Vagina (tissue), 2 donors: ENCODE measurements at places on chromosomes 4 and X.

GRCh38 chrX:16544969-16545368 is 105.0 kb upstream of the S100G start:
- no peak for DNase-seq

- no peak for DNase-seq
Measured at GRCh38 chr4:186886759-186887158, 163.1 kb upstream of the FAT1 start.

DNA sequence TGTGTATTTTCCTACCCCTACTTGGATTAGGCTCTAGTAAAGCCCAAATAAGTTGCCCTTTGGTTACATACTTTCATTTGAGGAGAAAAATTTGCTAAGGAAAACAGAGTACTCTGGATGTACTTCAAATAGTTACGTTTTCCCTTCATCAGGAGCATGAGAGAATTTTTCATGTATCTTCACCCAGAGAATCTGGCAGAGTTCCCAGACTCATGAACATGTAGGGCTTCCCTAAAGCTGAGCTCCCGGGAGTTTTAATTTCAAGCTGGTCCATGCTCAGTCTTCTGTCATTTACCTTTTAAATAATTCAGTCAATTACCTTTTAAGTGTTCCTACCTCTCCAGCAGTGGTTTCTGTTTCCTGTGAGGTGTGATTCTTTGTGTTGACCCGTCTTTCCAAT is 367.5 kb upstream of the GRID2 start:
- DNase-seq, result no peak

GRCh38 chrX:57270980-57271379 is 15.5 kb upstream of the FAAH2 start:
- no peak for DNase-seq

- no peak for DNase-seq
Measured at GRCh38 chrX:3451571-3451970, 105.1 kb upstream of the MXRA5 start.

DNA sequence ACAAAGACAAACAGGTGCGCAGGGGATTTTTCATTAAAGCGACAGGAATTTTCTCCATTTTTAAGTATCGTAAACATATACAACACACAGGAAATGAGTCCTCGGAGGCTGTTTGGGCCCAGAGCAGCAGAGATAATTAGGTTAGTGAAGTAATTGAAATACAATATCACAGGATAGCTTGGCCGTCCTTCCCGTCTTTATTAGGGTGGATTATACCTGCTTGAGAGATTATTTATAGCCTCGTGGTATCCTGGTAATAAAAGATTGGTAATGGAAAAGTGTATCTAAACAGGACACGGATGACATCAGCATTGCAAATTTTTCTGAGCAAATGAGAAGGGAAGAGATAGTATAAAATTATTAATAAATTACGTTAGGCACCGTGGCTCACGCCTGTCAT is 68.2 kb downstream of the CRLF2 start:
- DNase-seq, result no peak

- DNase-seq, result no peak
Measured at GRCh38 chrX:121216641-121217374, 169.4 kb downstream of the GLUD2 start.

DNA sequence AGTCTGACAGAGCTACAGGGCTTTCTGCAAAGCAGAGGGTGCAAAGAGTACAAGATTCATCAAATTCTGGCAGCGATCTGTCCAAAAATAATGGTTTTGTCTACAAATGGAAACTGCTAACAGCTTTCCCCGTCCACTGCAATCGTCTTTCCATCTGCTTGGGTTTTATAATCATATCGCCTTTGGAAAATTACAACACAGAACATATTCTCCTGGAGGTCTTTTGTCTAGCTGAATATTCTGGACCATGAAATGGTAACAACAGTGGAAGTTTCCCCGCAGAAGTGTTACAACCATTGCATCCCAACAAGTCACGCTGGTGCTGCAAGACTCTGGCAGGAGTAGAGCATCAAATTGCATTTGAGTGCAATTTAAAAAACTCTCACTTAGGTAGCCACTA is 101.2 kb upstream of the BOD1L1 start:
- no peak for DNase-seq

- no peak for DNase-seq
Measured at GRCh38 chr4:109820563-109820962, 5.0 kb downstream of the GAR1 start.

GRCh38 chr4:114606245-114606644 is 7.6 kb downstream of the UGT8 start:
- DNase-seq, result no peak

DNA sequence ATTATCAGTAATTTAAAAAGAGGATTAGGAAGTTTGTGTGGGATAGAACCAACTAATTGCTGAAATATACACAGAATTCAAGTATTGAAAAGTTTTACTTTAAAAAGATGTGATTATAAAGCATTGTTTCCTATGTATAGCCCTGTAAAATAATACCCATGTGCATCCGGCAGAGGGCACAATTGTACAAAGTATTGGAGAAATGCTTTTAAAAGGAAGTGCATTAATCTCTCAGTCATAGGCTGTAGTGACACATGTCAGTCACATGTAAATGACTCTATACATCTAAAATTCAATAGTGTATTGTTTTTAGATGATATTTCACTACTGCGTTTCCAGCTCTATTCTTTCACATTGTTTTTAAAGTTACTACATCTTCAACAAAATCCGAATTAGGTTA is 9.7 kb upstream of the GEMIN8 start:
- DNase-seq, result no peak

DNA sequence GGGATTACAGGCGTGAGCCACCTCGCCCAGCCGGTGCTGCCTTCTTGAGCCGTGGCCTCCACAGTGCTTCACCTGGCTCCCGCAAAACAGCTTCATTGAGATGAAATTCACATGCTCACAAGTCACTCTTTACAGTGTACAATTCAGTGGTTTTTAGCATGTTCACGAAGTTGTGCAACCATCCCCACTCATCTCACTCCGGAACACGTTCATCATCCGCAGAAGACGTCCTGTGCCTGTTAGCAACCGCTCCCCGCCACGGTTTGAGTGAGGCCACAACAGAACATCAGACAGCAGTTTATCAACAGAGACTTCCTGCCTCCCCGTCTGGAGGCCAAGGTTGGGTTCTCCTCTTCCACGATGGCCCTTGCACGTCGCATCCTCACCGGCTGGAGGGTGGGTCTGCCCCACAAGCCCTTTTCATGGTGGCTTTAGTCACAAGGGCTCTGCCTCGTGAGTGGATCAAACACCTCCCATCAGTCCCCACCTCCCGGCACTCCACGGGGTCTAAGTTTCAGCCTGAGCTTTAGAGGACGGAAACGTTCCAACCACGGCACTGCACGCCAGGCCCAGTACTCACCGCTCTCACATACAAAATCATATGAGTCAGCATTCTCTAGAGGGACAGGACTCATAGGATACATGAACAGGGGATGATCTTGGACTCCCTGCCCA is 29.6 kb upstream of the SPON2 start:
- peak; percentile 96 for DNase-seq

DNA sequence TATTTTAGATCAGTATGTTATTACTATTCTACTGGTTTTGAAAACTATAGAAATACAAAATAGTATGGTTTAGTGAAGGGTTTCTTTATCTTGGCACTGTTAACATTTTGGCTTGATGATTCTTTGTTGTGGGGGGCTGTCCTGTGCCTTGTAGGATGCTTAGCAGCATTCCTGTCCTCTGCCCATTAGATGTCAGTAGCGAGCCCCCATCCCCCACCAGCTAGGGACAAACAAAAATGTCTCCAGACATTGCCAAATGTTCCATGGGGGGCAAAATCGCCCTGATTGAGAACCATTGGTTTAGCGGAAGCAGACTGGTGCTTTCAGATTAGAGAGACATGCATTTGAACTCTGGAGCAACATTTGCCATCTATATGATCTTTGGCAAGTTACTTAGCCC is 23.3 kb downstream of the SPARCL1 start:
- no peak for DNase-seq

DNA sequence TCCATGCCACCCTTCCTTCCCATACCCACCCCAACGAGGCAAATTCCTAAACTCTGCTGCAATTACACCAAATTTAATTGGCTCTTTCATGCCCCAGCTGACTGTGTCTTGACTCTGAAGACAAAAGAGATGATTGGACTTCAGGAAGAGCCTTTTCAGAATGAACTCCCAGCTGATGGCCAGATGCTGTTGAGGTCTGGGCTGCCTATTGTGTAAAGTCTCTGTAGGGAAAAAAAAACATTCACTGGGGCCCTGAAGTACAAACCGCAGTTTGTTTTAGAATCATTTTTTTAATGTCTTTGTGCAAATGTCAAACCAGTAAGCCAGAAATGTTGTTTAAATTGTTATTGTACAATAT is 174.8 kb downstream of the HHIP start:
- DNase-seq, result no peak

- no peak for DNase-seq
Measured at GRCh38 chr4:8010618-8011017, 71.0 kb upstream of the AFAP1 start.

DNA sequence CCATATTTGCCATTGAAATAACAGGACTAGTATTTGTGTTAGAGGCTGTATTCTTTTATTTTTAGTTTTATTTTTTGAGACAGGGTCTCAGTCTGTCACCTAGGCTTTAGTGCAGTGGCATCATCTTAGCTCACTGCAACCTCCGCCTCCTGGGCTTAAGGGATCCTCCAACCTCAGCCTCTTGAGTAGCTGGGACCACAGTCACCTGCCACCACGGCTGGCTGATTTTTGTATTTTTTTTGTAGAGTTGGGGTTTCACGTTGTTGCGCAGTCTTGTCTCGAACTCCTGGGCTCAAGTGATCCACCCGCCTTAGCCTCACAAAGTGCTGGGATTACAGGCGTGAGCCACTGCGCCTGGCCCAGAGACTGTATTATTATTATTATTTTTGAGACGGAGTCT is 15.3 kb downstream of the TMEM131L start:
- no peak for DNase-seq

DNA sequence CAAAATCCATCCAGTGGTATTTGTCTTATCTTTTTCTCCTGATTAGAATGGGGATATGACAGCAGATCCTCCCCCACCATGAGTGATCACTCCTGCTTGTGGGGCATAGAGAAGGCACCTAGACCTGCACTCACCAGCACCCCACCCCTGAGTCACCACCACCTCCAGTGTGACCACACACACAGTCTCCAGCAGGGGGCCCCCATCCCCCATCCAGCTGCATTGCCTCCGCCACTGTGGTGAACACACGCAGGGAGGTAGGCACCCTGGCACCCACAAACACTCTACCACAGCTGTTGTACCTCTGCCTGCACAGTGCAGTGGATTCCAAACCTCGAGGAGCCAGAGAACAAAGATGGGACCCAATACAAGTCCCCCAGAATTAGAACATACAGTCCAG is 9.0 kb upstream of the MAGEA8 start:
- no peak for DNase-seq

DNA sequence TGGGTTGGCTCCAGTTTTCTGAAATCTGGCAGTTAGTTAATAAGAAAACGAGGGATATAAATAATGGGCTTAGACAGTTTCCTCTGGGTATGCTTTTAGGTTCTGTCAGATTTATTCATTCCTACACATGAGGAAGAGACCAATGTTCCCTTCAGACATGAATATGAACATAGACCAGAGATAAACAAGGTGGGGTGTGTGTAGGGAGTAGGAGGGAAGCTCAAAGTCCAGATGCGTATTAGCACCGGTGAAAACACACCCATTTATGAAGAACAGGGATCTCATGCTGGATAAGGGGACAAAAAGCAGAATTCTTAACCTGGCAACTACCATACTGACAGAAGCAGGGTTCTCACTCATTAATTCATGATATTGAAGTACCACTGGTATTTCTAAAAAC is 223.0 kb downstream of the SOWAHB start:
- no peak for DNase-seq

DNA sequence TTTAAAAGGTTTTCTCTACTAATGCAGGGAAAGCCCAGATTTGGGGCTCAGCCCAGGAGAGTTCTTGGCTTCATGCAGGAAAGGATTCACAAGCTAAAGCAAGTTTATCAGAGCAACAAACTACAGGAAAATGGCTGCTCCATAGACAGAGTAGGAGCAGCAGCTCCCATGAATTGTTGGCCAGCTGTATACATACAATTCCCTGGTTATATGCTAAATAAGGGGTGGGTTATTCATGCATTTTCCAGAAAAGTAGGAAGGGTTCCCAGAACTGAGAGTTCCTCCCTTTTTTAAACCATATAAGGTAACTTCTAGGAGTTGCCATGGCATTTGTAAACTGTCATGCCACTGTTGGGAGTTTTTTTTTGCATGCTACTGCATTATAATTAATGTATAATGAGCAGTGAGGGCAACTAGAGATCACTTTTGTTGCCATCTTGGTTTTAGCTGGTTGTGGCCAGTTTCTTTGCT is 2.6 kb downstream of the C4orf33 start:
- DNase-seq, result no peak

- no peak for DNase-seq
Measured at GRCh38 chrX:71917621-71918343, 7.1 kb downstream of the NHSL2 start.

DNA sequence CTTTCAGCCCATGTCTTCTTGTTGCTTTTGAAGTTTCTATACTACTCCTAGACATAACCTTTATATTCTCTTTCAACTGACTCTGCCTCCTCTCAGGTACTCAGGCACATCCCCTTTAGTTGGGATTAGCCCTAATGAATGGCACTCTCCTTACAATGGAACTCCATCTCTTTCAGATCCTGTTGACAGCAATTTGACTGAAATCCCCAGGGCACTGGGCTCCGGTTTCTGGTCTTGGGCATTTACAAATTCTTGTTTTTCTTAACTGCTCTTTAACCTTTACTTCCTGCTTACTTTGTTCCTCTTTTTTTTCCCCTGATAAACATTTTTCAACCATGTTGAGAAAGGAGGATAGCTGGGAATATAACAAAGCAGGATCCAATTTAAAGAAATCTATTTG is 68.9 kb downstream of the ENOX2 start:
- no peak for DNase-seq

GRCh38 chr4:67883458-67883857 is 344 bp downstream of the TMPRSS11D start:
- DNase-seq, result no peak

- DNase-seq, result no peak
Measured at GRCh38 chr4:10730019-10730418, 45.5 kb upstream of the CLNK start.

- no peak for DNase-seq
Measured at GRCh38 chrX:41026702-41027078, 58.6 kb upstream of the USP9X start.

DNA sequence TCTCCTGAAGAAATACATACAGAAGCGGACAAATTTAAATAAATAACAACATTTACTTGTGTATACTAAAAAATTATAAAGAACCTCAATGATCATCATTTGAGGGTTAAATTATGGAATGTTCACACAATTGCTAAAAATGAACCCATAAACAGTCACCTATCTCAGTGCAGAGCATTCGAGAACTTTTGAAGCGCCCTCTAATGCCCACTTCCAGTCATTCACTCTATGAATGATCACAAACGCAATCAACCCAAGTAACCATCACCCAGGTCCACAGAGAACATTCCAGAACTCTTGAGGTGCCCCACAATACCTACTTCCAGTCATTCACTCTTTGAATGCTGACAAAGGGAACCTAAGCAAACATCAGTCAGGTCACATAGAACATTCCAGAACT is 103.5 kb upstream of the PLAC1 start:
- DNase-seq, result no peak
